ENCODE measurements at places on chromosomes 6 and 20.

DNA sequence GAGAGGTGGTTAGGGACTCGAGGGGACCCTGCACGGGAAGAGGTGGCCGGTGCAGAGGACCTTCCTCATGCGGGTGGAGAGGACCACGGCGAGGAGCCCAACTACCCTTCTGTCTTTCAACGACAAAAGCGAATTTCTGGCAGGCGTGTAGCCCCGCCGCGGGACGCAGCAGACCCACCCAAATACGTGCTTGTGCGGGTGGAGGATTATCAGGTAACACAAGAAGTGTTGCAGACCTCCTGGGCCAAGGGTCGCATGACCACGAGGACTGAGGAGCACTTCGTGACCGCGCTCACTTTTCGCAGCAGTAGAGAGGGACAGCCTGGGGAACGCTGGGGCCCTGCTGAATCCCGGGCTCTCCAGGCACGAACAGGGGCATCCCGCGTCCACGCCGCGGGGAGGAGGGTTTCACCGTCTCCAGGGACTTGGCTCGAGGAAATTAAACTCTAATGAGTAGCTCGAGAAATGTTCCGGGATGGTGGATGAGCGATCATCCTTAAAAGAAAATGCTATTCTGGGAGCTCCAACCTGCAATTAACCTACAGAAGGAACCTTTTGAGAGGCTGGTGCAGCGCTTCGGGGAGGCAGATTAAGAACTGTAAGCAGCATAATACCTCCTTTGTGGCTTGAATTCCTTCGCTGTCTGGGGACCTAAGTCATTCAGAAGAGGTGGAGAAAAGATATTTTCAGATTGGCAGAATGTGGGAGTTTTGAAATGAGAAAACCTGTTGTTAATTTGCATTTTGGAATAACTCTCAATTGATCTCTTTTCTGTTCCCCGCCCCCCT, 804 bp downstream of the C6orf141 start:
- DNase-seq, result no peak

DNA sequence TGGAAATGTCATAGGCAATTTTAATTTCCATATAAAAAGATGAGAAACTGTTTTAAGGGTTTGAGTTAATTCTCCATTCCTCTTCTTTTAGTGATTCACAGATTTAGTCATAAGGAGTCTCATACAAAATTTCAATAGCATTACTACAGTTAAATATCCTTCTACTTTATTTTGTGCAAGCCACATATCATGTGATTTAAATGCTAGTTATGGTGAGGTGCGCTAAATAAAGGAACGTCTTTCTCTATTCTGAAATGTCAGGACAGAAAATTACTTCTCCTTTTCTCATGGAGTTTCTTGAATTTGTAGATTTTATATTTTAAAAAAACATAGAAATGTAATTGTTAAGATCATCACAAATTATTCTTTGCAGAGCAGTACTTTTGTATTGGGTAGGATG, 50.0 kb upstream of the SUPT3H start:
- DNase-seq, result no peak

GRCh38 chr6:9370480-9370879, 935.1 kb upstream of the SLC35B3 start:
- DNase-seq, result no peak

- DNase-seq, result no peak
Observed at GRCh38 chr6:157557559-157557958, 176.6 kb downstream of the ZDHHC14 start.

DNA sequence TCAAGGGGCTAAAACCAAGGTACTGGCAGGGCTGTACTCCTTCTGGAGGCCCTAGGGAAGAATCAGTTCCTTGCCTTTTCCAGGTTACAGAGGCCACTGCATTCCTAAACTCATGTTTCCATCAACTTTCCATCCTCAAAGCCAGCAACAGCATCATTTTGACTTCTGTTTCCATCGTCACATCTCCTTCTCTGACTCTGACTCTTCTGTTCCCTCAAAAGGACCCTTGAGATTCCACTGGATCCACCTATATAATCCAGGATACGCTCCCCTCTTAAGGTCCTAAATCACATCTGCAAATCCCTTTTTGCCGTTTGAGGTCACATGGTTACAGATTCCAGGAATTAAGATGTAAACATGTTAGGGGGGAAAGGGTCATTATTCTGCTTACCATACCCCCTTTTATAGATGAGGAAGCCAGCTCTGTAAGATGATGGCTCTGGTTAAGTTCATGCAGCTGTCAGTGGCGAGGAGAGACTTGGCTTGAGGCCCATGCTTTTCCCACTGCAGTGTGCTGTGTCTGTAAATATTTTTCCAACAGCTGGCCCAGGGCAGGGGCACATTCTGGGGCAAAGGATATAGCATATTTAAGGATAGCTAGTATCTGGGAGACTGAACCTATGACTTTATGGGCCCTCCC, 114.6 kb downstream of the TNFRSF21 start:
- DNase-seq, result peak; percentile 54

- no peak for DNase-seq
Observed at GRCh38 chr6:107122748-107123147, 7.4 kb upstream of the BEND3 start.

GRCh38 chr6:75147512-75147911, 58.3 kb downstream of the COL12A1 start:
- DNase-seq, result no peak

GRCh38 chr20:45163083-45163803, 11.5 kb upstream of the PI3 start:
- no peak for DNase-seq

DNA sequence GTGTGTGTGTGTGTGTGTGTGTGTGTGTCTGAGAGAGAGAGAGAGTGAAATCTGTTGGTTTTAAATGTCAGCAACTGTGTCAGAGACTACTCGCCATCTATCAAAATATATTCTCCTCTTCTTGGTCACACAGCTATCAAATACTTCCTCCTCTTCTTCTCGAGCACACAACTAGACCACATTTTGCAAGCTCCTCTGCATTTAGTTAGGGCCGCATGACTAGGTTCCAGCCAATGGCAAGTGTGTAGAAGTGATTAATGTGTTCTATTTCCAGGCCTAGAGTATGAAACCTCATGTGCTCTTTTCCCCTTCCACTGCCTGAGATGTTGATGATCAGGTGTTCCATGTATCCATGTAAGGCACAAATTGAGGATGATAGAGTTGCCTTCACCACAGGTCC, 278.5 kb upstream of the MARCKS start:
- DNase-seq, result no peak

GRCh38 chr20:3753098-3753497, 14.5 kb downstream of the ADISSP start:
- no peak for DNase-seq

DNA sequence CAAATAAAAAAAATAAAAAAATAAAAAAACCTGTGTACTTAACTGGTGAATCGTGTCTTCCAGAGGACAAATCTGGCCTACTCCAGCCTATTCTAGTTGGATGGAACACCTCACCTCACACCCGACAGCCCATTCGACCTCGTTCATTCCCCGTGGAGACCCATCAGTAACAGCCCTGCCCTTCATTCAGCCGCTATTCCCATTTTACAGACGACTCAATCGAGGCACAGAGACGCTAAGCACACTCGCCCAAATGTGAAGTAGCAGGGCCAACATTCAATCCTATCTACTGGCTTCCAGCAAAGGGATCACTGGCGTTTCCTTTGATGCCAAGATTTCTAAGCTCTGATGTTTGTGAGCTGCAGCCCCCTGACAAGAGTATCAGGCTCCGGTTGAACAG, 1.8 kb upstream of the NTSR1 start:
- no peak for DNase-seq

DNA sequence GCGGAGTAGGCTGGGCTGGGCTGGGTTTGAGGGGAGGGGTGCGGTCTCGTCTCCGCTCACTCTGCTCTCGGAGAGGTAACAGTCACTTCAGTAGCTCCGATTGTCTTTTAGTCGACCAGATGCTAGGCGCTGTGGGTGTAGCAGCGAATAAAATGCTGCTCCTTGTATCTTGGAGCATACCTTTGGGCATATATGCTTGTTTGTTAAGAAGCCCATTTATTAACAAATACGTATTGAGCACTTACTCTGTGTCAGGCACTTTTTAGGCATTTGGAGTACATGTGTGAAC, 545 bp downstream of the ACTR5 start:
- DNase-seq, result no peak

- no peak for DNase-seq
Observed at GRCh38 chr20:49526056-49526455, 41.9 kb downstream of the PTGIS start.

GRCh38 chr6:147559006-147559405, 50.5 kb downstream of the SAMD5 start:
- DNase-seq, result no peak

- no peak for DNase-seq
Observed at GRCh38 chr6:151461673-151462072, 9.7 kb upstream of the RMND1 start.

- DNase-seq, result no peak
Observed at GRCh38 chr20:11912013-11912658, 5.6 kb upstream of the BTBD3 start.

DNA sequence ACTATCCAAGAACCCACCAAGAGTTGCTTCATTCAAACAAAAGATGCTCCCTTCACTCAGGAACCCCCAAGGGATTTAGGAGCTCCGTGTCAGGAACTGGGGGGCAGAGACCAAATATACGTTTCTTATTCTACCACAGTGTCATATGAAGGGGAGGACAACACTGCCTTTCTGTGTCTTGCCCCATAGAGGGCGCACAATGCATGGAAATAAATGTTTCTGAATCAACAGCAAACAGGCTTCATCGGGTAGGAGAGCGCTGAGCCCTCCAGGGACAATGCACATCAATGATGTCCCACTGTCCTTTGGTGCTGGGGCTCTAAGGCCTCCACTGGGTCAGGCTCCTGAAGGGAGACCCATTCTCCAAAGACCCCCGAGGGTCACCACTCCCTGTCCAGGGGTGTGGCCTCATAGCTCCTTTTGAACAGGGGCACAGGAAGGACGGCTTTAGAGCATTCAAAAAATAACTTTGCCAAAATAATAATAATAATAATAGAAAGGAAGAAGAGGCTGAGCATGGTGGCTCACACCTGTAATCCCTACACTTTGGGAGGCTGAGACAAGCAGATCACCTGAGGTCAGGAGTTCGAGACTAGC, 31.1 kb downstream of the PLG start:
- DNase-seq, result peak; percentile 30

GRCh38 chr6:1664329-1664728, 54.6 kb downstream of the FOXC1 start:
- DNase-seq, result no peak

DNA sequence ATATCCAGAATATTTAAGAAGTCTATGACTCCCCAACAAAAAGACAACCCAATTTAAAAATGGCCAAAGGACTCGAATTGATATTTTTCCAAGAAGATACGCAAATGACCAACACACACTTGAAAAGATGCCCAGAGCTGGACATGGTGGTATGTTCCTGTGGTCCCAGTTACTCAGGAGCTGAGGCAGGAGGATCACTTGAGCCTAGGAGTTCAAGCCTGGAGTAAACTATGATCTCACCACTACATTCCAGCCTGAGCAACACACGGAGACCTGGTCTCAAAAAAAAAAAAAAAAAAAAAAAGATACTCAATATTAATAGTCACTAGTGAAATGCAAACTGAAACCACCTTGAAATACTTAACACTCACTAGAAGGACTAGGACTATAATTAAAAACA, 12.2 kb upstream of the ARMC2 start:
- no peak for DNase-seq

DNA sequence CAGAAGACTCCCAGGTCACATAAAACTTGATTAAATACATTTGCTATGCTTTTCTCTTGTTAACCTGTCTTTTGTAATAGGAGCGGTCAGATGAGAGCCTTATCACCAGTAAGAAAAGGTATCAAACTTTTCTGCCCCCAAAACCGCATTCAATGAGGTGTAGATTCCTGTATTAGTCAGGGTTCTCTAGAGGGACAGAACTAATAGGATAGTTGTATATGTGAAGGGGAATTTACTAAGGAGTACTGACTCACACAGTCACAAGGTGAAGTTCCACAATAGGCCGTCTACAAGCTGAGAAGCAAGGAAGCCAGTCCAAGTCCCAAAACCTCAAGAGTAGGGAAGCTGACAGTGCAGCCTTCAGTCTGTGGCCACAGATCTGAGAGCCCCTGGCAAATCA, 32.7 kb downstream of the PTPRK start:
- DNase-seq, result no peak

DNA sequence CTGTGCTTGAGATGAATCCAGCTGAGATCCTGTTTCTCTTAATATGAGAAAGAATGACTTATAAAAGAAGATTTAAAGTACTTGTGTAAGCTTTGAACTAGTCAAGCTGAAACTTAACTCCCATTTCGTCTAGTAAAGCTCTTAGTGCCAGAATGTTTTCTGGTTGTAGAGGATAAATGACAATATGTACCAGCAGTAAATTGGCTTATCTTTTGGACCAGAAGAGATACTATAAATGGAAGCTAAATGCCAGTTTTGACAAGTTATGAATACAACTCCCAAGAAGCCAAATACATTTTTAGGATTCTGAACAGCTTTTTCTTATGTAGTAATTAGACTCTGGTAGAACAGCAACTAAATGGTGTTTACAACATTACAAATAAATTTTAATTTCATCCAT, 608.7 kb downstream of the EYS start:
- no peak for DNase-seq

- DNase-seq, result no peak
Observed at GRCh38 chr6:53391170-53391569, 42.4 kb upstream of the ELOVL5 start.

GRCh38 chr6:88916615-88917208, 46.7 kb downstream of the RNGTT start:
- no peak for DNase-seq
